ENCODE measurements at places on chromosomes 12 and 14.
A peak's percentile ranks its signal among the peaks of the same experiment; 100 is the strongest.

DNA sequence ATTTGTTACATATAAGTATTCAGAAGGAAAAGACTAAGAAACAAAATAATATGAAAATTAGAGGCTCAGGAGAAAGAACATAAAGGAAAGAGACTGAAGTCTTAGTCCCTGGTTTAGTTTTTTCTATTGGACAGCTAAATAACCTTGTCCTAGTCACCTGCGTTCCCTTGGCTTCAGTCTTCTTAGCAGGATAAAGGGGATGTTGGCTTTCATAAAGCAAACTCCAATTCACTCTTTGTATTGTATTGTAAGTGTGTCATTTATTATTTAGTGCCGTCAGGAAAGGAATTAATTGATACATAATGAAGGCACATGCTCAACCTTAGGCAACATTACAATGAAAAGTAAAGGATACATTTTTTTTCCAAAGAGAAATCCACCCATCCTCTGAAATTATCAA, 190.3 kb upstream of the PPFIA2 start:
- no peak for DNase-seq

- no peak for DNase-seq
Observed at GRCh38 chr12:44299524-44299923, 463.6 kb downstream of the TMEM117 start.

- no peak for DNase-seq
Observed at GRCh38 chr12:118219106-118219505, 83.2 kb downstream of the PEBP1 start.

GRCh38 chr14:66709291-66709690, 201.3 kb downstream of the GPHN start:
- DNase-seq, result peak; percentile 65

- peak; percentile 22 for DNase-seq
Observed at GRCh38 chr14:30267141-30267540, 291.8 kb upstream of the G2E3 start.

GRCh38 chr14:58562141-58562540, 75.6 kb upstream of the DACT1 start:
- no peak for DNase-seq

GRCh38 chr14:70527501-70528105, 7.2 kb downstream of the ADAM20 start:
- DNase-seq, result no peak

- peak; percentile 58 for DNase-seq
Observed at GRCh38 chr14:24710403-24711112, 76.6 kb upstream of the GZMB start.

DNA sequence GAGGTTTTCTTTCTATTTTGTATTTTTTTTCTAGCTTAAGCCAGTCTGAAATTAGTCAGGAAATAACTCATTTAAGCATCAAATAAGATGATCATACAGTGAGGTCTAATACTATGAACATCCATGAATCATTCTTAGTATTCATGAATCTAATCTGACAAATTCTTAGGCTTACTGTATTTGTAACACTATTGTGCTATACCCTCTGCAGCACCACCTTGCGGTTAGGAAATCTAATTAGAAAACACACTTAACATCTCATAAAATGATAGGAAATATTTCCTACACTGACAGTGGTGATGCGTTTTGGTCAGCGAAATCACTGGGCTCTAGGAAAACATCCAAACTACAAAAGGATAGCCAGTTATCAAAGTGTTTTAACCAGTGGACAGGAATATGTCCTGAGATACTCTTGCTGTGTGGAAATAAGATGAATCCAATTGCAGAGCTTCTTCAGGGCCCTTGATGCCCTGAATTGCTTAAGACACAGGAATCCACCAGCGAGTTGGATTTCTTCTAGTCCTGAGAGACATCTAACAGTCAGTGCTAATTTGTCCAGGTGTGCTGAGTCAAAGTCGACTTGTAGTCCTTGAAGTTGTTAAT, 109.3 kb upstream of the MYF6 start:
- DNase-seq, result peak; percentile 75
